ENCODE measurements at places on chromosomes 4 and X. TPM values are rescaled to one million over a fixed set of nuclear protein-coding genes. Genes with fewer than 3 reads are reported as not detected.

DNA sequence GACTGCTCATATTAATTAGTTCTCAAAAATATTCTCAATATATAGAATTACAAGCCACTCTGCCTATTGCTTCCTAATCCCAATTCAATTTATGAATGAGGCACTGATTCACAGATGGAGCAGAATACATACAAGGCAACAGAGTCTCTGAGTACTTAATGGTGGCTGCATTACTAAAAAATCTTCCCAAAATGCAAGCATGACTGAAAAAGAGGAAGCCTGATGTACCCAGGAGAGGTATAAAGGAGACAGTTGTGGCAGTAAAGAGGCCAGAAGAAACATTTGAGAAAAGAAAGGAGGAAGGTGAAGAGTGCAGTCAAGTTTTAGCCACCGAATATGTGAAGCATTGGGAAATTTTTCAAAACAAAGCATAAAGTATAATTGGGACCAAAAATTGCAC is 163.2 kb upstream of the INTU start:
- DNase-seq, result no peak
- no peaks in the 10 kb centered on the region for H3K4me1 ChIP-seq
- no peaks in the 10 kb centered on the region for H3K27me3 ChIP-seq
- H3K27ac ChIP-seq, result no peak overlapping the region
- H3K36me3 ChIP-seq, result no peaks in the 10 kb centered on the region

DNA sequence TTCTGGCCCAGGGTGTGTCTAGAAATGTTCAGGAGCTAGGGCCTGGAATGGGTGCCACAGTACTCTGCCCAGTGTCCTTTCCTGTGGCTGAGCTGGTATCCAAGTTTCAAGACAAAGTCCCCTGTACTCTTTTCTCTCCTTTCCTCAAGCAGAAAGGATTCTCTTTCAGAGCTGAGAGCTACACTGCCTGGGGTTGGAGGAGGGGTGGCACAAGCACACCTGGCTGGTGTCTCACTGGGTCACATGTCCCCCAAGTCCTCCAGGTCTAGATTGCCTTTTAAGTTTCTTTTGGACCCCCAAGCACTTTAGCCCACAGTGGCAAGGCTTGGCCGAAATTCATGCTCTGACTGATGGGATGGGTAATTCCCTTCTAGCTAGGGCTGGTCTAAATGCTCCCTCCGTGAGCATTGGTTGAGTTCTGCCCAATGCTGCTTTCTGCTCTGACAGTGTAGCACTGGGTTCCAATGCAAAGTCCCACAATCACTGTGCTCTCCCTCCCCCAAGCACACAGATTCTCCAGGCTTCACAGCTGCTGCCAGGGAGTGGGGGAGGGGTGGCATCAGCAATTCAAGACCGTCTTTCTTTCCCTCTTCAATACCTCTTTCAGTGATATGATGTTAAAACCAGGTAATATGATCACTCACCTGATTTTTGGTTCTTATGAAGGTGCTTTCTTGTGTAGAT is 47.8 kb downstream of the BEX3 start:
- H3K36me3 ChIP-seq, result no peaks in the 10 kb centered on the region
- H3K4me3 ChIP-seq, result no peak overlapping the region
- no peak for DNase-seq
- no peak overlapping the region for H3K27ac ChIP-seq

DNA sequence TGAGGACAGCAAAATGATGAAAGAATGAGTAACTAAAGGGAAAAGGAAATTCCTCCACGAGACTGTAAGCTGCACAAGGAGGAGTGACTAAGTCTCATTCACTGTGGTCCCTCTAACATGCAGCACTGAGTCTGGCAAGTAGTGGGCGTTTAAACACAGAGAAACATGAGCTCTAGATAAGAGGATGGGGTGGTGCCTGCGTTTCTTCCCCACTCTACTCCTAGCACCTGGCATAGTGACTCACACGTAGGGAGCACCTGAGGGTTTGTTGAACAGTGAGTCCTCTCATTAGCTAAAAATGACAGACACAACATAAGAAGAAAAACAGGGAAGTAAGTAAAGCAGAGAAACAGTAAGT is 105.8 kb upstream of the CBR4 start:
- peaks cover 5% of the 10 kb centered on the region for H3K36me3 ChIP-seq
- no peak for DNase-seq
- no peak overlapping the region for H3K27ac ChIP-seq
- H3K4me1 ChIP-seq, result no peaks in the 10 kb centered on the region
- no peaks in the 10 kb centered on the region for H3K27me3 ChIP-seq

DNA sequence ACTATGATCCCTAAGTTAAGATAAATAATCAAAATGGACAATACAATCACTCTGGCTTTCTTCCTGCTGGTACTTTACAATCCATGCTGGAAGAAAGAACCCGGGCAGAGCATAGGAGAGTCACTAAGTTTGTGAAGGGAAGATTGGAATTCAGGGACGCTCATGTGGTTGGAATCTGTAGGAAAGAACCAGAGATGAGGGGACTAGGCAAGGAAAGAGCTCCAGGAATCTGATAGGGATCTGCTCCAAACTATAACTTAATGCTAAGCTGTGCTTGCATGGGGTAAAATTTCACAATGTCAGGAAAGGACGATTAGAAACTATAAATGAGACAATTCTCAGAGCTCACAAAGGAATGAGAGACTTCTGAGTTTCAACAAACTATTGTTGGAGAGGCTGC is 167.5 kb downstream of the ADGRA3 start:
- H3K27ac ChIP-seq, result no peak overlapping the region
- DNase-seq, result no peak
- H3K27me3 ChIP-seq, result no peaks in the 10 kb centered on the region
- H3K4me3 ChIP-seq, result no peak overlapping the region
- H3K36me3 ChIP-seq, result no peaks in the 10 kb centered on the region
- no peaks in the 10 kb centered on the region for H3K4me1 ChIP-seq

GRCh38 chr4:98794565-98795205 is 134.2 kb downstream of the EIF4E start:
- H3K4me1 ChIP-seq, result no peaks in the 10 kb centered on the region
- no peak for DNase-seq
- H3K27ac ChIP-seq, result no peak overlapping the region
- H3K36me3 ChIP-seq, result no peaks in the 10 kb centered on the region
- no peak overlapping the region for H3K4me3 ChIP-seq

GRCh38 chr4:114783215-114783595 is 184.6 kb downstream of the UGT8 start:
- no peaks in the 10 kb centered on the region for H3K36me3 ChIP-seq
- no peak for DNase-seq
- H3K27me3 ChIP-seq, result no peaks in the 10 kb centered on the region
- no peak overlapping the region for H3K4me3 ChIP-seq
- no peaks in the 10 kb centered on the region for H3K4me1 ChIP-seq

- no peak overlapping the region for H3K27ac ChIP-seq
- no peaks in the 10 kb centered on the region for H3K27me3 ChIP-seq
Observed at GRCh38 chr4:159520074-159520473, 417.2 kb downstream of the RAPGEF2 start.

DNA sequence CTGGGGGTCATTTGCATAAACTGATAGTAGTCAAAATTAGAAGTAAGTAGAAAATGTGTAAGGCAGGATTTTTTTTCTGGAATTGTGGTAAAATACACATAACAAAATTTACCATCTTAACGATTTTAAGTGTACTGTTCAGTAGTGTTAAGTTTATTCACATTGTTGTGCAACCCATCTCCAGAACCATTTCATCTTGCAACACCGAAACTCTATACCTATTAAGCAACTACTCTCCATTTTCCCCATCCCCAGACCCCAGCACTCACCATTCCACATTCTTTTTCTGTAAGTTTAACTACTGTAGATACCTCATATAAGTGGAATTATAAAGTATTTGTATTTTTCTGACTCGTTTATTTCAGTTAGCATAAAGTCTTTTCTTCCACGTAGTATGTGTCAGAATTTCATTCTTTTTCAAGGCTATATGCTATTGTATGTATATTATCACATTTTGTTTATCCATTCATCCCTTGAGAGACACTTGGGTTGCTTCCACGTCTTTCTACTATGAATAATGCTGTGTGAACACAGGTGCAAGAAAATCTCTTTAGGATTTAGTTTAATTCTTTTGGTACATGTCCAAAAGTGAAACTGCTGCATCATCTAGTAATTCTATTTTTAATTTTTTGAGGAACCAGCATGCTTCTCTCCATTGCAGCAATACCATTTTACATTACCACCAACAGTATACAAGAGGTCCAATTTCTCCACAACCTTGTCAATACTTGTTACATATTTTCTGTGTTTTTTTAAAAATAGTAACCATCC is 39.1 kb upstream of the NSUN7 start:
- H3K27ac ChIP-seq, result no peak overlapping the region
- H3K4me3 ChIP-seq, result no peak overlapping the region
- DNase-seq, result no peak

GRCh38 chr4:180310616-180311015 is 1932.6 kb upstream of the TENM3 start:
- no peak overlapping the region for H3K27ac ChIP-seq
- H3K4me3 ChIP-seq, result no peak overlapping the region
- no peaks in the 10 kb centered on the region for H3K27me3 ChIP-seq
- no peaks in the 10 kb centered on the region for H3K36me3 ChIP-seq

DNA sequence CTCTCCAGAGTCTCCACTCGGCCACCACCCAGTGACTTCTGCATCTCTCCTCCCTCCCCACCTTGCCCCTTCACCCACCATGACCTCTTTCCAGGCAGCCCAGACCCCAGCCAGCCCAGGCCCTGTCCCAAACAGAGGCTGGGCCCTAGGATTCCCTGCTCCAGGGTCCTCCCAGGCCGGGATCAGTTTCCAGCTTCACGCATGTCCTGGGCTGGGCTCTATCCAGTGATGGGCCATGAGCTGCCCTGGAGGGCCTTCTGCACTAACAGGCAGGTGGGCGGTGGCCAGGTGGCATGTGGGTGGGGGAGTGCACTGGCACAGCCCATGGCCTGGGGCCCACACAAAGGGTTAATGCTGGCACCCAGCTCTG is 20.4 kb upstream of the ADD1 start:
- no peaks in the 10 kb centered on the region for H3K4me1 ChIP-seq
- no peak overlapping the region for H3K27ac ChIP-seq
- H3K27me3 ChIP-seq, result no peaks in the 10 kb centered on the region
- H3K36me3 ChIP-seq, result no peaks in the 10 kb centered on the region
- DNase-seq, result no peak
- no peak overlapping the region for H3K4me3 ChIP-seq

DNA sequence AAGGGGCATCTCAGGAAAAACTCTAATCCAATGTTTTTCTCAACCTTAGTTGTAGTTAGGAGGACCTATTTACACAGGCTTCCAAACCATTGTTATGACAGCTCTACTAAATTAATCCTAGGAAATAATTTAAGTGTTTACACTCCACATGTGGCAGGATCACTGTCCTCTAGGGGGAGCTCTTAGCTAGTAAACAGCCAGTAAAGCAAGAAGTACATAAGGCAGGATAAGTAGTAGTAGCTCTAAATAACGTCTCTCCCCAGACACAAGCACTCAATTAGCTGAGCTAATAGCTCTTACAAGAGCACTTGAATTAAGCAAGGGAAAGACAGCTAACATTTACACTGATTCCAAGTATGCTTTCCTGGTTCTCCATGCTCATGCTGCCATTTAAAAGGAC is 37.3 kb downstream of the NUDT11 start:
- H3K4me1 ChIP-seq, result no peaks in the 10 kb centered on the region
- H3K4me3 ChIP-seq, result no peak overlapping the region
- H3K36me3 ChIP-seq, result no peaks in the 10 kb centered on the region
- DNase-seq, result no peak

GRCh38 chr4:54852054-54852453 is 194.3 kb downstream of the KIT start:
- H3K4me1 ChIP-seq, result no peaks in the 10 kb centered on the region
- no peaks in the 10 kb centered on the region for H3K36me3 ChIP-seq
- H3K4me3 ChIP-seq, result no peak overlapping the region
- no peak overlapping the region for H3K27ac ChIP-seq
- H3K27me3 ChIP-seq, result no peaks in the 10 kb centered on the region

DNA sequence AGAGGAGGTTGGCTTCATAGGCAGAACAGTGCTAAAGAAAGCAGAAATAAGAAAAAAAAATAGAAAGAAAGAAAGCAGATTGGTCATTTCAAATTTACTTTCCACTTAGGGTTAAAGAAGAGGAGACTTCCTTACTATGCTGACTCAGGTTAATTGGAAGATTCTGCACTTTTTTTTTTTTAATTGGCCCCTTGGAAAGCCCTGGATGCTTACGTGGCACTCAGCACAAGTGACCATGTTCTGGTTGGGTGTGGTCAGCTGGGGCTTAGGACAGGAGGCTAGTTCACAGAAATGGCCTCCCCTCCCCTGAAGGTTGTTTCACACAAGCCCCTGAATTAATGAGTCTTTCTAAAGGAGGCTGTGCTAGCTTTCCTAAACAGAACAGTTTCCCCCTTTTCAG is 14.5 kb downstream of the MAGEA9B start:
- H3K4me1 ChIP-seq, result no peaks in the 10 kb centered on the region
- H3K27me3 ChIP-seq, result no peaks in the 10 kb centered on the region
- H3K4me3 ChIP-seq, result no peak overlapping the region
- no peak for DNase-seq
- H3K36me3 ChIP-seq, result no peaks in the 10 kb centered on the region

DNA sequence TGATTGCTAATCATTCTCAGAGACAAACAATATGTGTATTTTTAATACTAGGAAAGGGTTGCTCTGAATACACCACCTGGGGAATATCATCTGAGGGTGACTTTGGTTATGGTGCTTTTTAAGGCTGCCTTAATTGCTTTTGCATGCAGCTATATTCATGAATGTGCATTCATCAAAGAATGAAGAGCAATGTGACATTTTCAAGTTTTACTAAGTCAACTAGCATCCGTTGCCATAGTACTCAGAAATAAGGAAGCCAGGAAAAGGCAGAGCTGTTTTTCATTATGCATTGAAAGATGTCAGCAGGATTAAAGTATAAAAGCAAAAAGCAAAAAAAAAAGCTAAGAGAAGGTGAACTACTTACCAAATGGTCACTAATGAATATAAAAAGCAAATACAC is 67.4 kb upstream of the PCDH18 start:
- DNase-seq, result no peak
- H3K4me3 ChIP-seq, result no peak overlapping the region

- peaks cover 21% of the 10 kb centered on the region for H3K27me3 ChIP-seq
- peaks cover 11% of the 10 kb centered on the region for H3K4me1 ChIP-seq
- H3K4me3 ChIP-seq, result no peak overlapping the region
Observed at GRCh38 chr4:146640465-146641061, 1.9 kb downstream of the POU4F2 start.

GRCh38 chr4:157984285-157984911 is 188.4 kb downstream of the GASK1B start:
- H3K4me1 ChIP-seq, result no peaks in the 10 kb centered on the region
- H3K27ac ChIP-seq, result no peak overlapping the region
- no peaks in the 10 kb centered on the region for H3K27me3 ChIP-seq

GRCh38 chrX:43540318-43540717 is 115.8 kb upstream of the MAOA start:
- no peak overlapping the region for H3K27ac ChIP-seq
- H3K4me1 ChIP-seq, result no peaks in the 10 kb centered on the region
- no peak for DNase-seq

The CLNK gene
- not detected for total RNA-seq

The DCAF8L1 gene
- total RNA-seq, result not detected

The MAGEE1 gene
- total RNA-seq, result 3.9 TPM

The MAGEB1 gene
- not detected for total RNA-seq

The CYBB gene
- total RNA-seq, result 7.9 TPM

The NRK gene
- total RNA-seq, result 4.9 TPM

The HAUS3 gene
- total RNA-seq, result 21.1 TPM

The VCX3A gene
- 18.1 TPM for total RNA-seq

The ABCB7 gene
- total RNA-seq, result 64.3 TPM

The F8 gene
- total RNA-seq, result 39.1 TPM

The MAPK10 gene
- 64.9 TPM for total RNA-seq

The P2RY4 gene
- total RNA-seq, result not detected

The IL9R gene
- total RNA-seq, result not detected
